ENCODE measurements at places on chromosomes 6 and 20.

DNA sequence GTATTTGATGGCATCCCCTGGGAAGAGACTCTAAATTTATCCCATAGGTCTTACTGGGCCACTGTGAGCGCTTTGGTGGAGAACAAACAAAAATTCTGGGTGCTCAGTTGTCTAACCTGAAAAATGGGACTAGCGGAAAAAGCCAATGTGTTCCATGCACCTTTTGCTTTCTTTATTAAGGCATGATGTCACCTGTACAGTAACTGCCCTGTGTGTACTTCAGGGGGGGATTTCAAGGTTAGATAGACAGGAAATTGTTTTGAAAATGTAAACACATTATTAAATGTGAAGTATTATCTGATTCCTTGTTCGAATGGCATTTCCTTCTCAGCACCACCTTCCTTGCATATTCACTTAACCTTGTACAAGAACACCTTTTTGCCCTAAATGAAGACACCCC is 1.2 kb upstream of the EDN1 start:
- no peak for DNase-seq

DNA sequence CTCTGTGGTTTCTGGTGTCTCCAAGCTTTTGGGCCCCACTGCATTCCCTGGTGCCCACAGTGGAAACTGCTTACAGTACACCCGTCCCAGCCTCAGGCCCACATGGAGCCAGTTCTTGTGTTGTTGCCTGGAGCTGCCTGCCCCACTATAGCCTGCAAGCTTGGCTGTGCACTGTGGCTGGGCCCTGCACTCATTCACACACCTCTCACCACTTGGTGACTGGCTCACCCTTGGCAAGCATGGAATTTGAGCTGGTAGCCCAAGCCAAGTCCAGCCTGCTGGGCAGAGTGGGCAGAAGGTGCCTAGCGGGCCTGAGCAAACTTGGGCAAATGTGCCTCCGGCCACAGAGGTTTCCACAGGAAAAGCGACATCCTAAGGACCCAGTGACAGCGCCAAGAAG is 472.3 kb downstream of the MMUT start:
- DNase-seq = no peak

DNA sequence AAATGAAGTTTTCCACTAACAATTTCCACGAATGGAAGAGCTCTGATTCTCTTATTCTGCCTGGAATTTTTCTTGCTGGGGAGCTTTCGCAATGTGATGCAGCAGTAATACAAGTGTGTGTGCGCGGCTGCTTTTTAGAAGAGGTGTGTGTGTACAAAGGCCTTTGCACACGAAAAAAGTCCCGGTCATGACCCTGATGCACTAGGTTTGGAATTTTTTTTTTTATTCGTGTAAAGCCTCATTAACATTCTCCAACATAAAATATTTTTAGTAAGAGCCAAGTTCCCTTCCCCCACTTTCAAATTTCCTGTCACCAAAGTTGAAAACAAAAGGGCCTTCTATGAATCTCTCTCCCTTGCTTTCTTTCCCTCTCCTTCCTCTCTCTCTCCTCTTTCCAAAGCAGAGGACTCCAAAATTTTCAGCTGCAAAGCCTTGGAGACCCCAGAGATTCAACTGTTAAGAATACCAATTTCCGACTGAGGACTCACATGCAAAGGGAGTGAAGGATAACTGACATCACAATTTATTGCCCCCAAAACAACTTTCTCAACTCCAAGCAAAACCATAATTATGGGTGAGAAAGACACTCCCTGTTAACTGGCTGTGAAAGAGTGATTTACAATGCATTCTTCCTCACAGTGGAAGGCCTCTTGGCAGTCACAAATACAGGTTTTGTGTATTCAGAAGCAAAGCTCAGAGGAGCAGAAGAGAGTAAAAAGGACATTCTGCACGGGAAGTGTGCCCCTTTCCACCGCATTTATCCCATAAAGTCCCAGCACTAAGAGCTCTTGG is 421.2 kb upstream of the JARID2 start:
- DNase-seq = no peak

GRCh38 chr6:168956141-168956838 is 297.4 kb downstream of the THBS2 start:
- no peak for DNase-seq

DNA sequence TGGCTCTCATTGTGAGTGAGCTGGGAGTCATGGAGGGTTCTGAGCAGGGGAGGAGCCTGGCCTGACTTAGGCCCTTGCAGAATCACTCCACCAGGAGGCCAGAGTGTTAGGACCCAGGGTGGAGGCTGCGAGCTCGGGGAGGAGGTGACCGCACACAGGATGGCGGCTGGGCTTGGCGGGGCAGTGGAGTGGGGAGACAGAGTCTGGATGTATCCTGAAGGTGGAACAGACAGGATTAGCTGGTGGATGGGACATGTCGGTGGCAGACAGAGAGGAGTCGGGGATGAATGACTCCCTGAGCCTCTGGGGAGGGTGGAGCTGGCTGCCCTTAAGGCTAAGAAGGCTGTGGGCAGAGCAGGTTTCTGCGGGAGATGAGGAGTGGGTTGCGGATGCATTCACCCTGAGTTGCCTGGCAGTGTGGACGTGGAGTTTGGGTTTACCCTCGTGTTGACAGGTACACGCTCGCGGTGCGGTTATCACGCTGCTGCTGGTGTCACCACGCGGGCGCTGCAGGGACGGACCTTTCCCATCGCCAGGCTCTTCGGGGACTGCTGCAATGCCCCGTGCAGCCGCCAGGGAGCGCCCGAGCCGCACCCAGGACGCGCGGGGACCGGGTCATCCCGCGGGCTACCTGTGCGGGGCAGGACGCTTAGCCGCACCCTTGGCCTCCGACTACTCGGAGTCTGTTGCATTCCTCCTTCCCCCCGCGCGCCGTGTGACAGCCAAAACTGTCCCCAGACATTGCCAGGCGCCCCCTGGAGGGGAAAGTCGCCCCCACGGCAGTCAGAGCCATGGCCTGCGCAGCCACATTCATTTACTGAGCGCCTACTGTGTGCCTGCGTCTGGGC is 43.0 kb upstream of the PTGIS start:
- DNase-seq = peak; percentile 80

DNA sequence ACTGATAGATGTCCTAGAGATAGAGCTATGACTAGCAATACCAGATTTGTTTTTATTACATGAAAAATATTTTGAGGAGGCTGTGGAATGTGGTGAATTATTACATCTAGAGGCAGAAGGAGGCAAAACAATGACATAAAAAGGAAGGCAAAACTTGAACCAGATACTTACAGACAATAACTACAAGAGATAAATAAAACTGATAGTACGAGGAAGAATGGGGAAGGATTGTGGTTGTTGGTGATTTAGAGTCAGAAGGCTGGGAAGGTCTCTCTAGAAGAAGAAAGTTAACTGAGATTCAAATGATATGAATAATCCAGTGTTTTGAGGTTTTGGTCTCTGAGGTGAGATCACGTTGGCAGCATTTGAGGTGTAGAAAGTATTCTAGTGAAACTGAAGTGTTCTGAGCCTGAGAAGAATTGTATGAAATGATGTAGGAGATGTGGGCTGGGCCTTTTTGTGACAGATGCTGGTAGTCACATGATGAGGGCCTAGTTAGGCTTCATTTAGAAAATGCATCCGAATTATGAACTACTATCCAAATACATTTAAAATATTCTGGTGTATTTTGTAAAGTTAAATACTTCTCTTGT is 589.1 kb downstream of the EYS start:
- no peak for DNase-seq

DNA sequence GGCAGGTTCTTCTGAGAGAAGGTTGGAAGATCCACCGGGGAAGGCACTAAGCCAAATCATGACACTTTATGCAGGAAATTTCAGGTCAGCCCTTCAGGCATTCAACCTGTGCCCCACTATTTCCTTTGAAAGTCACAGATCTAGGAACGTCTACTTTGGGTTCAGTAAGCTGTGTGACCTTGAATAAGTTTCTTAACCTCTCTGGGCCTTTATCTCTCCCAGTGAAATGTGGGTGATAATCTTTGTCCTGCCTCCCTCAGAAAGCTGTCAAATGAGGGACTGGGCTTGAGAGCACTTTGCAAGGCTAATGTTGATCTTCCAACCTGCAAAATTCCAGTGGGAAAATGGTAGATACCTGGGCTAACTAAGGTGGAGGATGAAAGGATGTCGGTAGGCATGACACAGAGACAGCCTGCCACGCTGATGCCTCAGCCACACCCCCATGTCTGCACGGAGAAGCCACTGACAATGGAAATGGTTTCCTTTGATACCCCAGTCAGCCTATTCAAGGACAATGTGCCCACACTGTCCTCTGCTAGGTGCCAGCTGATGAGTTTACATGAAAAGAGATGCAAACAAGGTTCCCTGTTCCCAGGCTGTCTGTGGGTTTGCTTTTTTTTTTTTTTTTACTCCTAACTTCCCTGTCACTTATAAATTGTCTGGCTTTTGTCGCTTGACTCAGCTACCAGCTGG is 9.3 kb downstream of the BNIP5 start:
- DNase-seq = no peak

DNA sequence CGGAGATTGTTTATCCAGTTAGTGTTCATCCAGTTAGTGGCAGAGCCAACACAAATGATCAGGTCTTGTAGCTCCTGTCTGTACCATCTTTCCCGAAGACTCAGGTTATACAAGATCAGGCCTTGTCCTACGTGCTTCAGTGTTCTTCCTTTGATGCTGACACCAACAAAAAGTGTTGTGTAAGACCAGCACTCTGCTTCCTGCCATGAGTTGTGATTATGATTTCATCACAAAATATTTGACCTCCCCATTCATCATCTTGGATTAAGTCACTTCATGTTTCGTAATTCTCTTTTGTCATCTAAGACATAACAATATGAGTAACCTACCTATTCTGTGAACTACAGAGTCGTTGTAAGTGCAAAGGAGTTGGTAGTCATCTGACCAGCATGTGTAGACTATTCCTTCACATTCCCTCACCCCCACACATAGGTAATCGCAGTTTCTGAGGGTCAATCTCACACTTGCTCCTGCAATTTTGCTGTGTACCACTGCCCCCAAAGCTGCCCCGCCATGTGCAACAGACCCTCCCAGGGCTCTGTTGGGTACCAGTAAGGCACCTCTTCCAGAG is 135.6 kb upstream of the SLC22A23 start:
- DNase-seq = no peak

GRCh38 chr6:155382338-155382685 is 68.0 kb upstream of the TFB1M start:
- DNase-seq = no peak

- no peak for DNase-seq
Observed at GRCh38 chr6:111984081-111984480, 69.8 kb upstream of the CCN6 start.

GRCh38 chr20:846894-847278 is 13.4 kb downstream of the FAM110A start:
- DNase-seq = peak; percentile 33

GRCh38 chr6:43976706-43977403 is 150.4 kb downstream of the MRPL14 start:
- DNase-seq = no peak

DNA sequence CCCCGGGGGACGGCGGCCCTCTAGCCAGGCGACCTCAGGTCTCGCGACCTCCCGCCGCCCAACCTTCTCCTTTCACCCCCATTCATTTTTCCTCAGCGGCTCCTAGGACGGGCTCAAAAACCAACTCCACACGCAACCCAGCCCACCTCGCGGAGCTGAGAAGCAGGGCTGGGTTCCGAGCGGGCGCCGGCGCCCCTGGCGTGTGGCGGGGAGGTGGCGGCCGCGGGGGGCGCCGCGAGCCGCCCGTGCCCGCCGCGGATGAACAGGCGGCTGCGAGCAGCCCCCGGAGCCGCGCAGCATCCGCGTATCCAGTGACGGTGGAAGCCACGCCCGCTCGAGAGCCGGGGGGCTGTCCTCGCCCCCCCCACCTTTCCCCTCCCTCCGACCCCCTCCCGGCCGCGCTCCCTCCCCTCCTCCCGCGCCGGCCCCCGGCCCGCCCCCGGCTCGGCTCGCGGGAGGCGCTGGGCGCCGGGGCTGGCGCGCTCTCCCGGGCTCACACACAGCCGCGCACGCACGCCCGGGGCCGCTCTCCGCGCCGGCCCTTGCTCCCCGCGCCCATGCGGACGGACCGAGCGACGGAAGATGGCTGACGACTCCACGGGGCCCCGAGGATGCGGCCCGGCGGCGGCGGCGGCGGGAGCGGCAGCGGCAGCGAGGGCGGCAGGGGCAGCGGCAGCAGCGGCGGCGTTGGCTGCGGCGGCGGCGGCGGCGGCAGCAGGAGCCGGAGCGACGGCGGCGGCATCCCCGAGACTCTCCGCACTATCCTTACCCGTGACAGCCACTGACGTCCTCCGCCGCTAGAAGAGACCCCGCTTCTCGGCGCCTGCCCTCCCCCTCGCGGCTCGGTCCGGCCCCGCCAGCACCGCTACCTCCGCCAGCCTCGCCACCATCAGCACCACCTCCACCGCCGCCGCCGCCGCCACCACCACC is at the start of gene SOBP:
Gene SOBP (plus strand): TSS at position 482 of the 930 bp plus-strand sequence. CDS start 500 bp downstream, outside the sequence.
- DNase-seq = peak; percentile 24

- no peak for DNase-seq
Observed at GRCh38 chr6:1321738-1322137, 9.8 kb downstream of the FOXQ1 start.

GRCh38 chr6:41901882-41902519 is 6.8 kb upstream of the USP49 start:
- DNase-seq = peak; percentile 32

DNA sequence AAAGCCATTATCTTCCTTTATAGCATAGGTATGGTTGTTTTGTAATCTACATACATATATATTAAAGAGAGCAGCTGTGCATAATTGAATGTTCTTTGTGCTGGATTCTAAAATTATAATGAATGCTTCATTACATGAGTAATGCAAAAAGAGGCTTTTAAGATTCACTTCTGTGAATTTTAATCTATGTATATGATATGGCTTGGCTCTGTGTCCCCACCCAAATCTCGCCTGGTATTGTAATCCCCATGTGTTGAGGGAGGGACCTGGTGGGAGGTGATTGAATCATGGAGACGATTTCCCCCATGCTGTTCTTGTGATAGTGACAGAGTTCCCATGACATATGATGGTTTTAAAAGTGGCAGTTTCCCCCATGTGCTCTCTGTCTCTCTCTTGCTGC is 255.4 kb downstream of the GRM1 start:
- DNase-seq = no peak

GRCh38 chr20:48877304-48877703 is 44.2 kb upstream of the ARFGEF2 start:
- no peak for DNase-seq

- no peak for DNase-seq
Observed at GRCh38 chr20:40688129-40689099, 622 bp downstream of the MAFB start.

DNA sequence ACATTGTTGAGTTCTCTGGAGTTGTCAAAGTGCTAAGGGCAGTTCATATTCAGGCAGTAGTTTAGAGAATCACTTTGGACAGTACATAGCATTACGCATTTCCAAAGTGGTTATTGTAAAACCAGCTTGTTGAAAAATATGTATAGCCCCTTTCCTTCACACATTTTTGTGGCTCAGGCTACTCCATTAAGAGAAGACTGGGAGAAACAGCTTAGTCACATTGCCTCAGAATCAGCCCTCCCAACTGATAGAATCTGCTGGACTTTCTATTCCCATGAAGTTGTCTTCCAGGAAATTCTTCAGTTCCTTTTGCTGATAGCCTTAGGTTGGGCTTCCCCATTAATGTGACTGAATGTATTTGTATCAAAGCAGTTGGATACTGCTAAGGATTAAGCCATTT is 39.5 kb upstream of the HDGFL1 start:
- no peak for DNase-seq

- DNase-seq = no peak
Observed at GRCh38 chr6:111471533-111471932, 11.5 kb downstream of the REV3L start.

Data from T-helper 2 cell treated with Interferon-gamma antibody and Interleukin-4, amounts not matched to agents 5 μg/mL and 100 μg/mL, for 36 hours (primary cell).